ENCODE measurements at places on chromosomes 4 and X.

DNA sequence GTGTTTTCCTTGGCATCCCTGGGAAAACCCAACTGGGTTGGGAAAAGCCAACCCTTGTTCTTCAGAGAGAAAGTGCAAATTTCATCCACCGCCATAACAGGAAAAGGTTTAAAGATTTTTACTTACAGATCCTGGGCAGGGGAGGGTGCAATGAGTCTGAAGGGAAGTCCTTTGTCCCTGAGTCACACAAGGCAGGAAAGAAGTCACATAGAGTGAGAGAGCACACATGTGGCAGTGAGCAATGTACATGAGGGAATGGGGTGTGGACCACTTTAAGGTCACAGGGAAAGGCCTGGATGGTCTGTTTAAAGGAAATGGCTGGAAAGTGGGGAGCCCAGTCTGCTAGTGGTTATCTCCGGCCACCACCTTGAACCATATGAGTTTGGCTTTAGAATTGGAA lies 248.9 kb downstream of the HS3ST1 start:
- no peak for DNase-seq

GRCh38 chr4:185011408-185011807 lies 6.9 kb upstream of the HELT start:
- DNase-seq, result peak; percentile 82

GRCh38 chr4:165013691-165014090 lies 18.1 kb upstream of the TRIM60 start:
- no peak for DNase-seq

DNA sequence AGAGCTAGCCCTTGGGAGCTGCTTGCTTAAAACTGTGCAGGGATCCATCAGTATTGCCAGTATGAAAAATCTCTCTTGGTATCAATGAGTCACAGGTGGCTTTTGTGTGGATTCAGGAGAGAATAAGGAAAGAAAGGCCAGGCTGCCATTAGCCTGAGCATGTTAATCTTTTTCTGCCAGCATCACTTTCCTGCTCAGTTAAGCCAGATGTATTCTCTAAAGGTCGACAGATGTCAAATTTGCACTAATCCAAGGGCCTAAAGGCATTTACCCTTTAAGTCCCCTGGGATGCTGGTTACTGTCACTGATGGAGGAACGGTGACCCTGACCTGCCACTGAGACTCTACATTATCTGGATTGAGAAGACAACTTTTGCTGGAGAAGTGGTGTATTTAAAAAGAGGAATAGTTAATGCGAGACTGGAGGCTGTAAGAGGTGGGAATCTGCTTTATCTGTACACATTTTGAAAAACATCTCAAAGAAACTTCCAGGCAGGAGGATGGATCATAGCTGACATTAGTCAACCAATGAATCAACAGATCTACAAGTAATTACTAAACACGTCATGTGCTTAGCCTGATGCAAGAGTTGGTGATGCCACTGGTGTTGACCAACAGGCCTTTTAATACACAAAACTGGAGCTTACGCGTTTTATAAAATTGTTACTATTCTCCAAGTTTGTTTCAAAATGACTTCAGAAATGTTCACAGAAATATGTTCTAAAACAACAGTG lies 241.4 kb upstream of the ANXA3 start:
- DNase-seq, result no peak

DNA sequence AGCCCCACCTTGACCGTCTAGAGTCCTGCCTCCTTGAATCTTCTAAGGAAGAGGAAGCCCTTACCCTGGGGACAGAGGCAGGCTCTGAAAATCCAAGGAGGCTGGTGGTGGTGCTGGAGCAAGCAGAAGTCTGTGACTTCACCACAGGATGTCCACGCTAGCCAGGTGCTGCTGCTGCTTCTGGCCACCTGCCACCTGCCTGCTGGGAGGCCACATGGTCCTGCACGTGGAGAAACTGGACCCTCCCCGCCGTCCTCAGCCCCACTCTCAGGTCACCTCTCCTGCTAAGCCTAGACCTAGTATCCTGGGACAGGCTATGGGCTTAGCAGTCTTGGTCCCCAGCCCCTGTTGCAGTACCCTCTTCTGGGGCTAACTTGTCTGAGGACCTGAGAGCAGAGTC lies 15.8 kb downstream of the TMEM31 start:
- DNase-seq, result no peak

GRCh38 chr4:93761286-93761685 lies 67.3 kb upstream of the ATOH1 start:
- DNase-seq, result no peak

- DNase-seq, result no peak
These were observed 113.7 kb upstream of the TBL1X start for GRCh38 chrX:9351126-9351525.

DNA sequence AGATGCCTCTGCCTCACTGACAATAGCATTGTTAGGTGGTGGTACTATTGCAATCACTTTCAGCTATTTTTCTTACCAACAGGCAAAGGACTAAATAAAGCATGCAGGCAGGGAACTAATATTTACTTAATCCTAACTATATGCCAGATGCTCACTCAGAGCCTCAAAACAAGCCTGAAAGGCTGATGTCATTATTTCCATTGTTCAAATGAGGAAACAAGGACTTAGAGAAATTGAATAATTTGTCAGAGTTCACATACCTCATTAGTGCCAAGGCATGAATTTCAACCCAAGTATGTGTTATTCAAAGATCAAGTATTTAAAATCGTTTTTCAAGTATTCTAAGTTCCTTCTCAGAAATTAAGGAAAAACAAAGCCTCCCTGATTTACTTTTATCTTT lies 374.9 kb upstream of the TECRL start:
- DNase-seq, result no peak

DNA sequence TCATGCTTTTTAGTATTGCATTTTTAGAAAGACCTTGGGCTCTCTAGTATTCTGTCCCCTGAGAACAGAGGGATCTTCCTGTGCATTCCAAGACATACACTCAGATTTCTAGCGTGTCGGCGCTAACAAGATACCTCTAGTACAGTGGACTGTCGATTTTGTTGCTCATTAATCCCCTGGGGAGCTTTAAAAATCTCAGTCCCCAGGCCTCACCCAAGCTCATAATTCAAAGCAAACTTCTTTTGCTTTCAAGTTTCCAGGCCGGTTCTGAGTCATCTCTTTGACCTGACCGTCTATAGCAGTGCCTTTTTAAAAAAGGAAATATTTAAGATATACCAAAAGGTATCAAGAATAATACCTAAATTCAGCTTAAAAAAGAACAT lies 137.0 kb downstream of the AMMECR1 start:
- no peak for DNase-seq

DNA sequence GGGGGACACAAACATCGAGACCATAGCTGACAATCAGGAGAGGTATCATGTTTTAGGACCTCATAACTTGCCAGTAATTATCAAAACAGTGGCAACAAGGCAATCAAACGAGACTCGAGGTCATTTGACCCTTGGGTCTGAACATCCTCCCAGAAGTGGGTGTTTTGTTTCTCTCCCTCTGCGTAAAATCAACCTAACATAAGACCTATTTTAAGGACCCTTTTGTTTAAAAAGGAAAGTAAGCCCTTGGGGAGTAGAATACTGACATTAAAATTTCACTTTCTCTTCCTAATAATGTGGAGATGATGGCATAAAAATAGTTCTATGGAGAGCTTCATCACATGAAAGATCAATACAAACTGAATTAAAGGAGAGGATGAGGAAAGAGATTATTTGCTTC lies 106.2 kb upstream of the PUDP start:
- no peak for DNase-seq

DNA sequence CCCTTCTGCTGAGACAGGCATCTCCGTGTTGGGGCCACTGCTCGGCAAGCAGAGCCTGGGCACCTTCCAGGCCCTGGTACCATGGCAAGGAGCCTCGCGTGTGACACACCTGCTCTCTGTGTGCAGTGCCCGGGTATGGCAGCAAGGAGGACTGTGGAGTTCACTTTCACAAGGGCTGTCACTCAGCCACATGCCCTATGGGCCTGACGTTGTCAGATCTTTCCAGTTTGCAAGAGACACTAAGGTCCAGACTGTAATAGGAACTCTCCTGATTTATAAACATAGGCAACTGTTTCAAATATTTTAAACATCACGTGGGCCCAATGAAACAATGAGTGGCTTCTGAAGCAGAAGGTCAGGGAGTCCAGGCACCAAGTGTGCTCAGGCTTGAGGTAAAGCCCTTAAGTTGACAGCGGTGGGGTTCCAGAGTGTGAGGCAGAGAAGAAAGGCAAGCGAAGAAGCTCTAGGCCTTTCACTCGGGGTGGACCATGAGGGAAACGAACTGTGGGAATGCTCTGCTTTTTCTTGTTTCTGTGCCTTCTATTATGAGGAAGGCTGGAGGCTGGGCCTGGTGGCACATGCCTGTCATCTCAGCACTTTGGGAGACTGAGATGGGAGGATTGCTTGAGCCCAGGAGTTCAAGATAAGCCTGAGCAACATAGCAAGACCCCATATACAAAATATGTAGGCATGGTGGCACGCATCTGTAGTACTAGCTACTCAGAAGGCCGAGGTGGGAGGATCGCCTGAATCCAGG lies 108.6 kb upstream of the TRIM2 start:
- no peak for DNase-seq

DNA sequence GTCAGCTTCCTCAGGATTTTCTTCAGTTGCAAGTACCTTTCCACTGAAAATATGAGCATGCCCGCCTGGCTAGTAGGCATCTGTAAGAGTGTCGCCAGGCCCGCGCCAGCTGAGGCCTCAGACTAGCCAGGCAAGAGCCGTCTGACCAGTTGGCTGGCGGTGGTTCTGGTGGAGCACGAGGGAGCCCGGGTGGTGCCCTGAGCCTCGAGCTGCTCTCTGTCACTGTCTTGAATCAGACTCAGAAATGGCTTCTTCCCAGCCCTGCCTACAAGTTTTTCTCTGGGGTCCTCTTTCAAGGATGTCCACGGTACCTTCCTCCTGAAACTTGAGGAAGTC lies 11.9 kb downstream of the GRPEL1 start:
- DNase-seq, result no peak

DNA sequence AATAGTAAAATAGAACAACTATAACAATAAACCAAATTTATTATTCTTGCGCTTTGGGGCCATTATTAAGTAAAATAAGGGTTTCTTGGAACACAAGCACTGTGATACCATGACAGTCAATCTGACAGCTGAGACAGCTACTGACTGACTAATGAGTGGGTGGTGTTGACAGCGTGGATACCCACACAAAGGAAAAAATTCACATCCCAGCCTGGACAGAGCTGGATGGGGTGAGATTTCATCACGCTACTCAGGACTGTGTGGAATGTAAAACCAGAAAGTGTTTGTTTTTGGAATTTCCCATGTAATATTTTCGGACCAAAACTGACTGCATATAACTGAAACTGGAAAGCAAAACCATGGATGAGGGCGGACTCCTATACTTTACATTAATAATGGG lies 48.8 kb downstream of the IGFBP7 start:
- no peak for DNase-seq

DNA sequence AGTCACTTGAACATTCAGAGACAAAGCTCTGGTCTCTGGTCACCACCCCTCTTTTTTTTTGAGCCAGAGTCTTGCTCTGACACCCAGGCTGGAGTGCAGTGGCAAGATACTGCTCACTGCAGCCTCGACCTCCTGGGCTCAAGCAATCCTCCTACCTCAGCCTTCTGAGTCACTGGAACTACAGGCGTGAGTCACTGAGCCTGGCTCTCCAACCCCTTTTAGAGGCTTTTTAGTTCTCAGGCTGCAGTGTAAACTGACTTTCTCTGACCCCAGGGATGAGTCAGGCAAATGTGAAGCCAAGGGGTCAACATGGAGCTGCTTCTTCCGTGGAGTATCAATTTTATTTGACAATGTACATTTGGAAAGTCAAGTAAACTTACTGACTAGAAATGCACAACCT lies 229.2 kb downstream of the PTTG2 start:
- DNase-seq, result no peak

DNA sequence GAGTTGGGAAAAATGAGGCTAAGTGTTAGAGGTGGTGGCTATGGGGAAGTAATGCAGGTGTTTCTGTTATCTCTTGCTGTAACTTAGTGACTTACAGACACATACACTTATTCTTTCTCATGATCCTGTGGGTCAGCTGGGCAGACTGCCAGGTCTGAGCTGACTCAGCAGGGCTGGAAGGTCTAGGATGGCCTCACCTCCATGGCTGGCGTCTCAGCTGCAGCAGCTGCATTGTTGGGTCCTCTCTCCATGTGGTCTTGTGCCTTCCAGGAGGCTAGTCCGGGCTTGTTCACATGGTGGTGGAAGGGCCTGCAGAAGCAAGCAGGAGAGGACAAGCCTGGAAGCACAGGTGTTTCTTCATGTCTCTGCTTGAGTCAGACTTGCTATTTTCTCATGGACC lies 172.7 kb downstream of the NHS start:
- DNase-seq, result no peak

Measured in glutamatergic neuron (in vitro differentiated cells).